ENCODE measurements at places on chromosomes 3 and 15. TPM values are rescaled to one million over a fixed set of nuclear protein-coding genes. Genes with fewer than 3 reads are reported as not detected.

- DNase-seq = no peak
These were observed 305.2 kb upstream of the SEMA6D start for GRCh38 chr15:47412136-47412535.

Gene TGFBR2
- 68.7 TPM for total RNA-seq

DNA sequence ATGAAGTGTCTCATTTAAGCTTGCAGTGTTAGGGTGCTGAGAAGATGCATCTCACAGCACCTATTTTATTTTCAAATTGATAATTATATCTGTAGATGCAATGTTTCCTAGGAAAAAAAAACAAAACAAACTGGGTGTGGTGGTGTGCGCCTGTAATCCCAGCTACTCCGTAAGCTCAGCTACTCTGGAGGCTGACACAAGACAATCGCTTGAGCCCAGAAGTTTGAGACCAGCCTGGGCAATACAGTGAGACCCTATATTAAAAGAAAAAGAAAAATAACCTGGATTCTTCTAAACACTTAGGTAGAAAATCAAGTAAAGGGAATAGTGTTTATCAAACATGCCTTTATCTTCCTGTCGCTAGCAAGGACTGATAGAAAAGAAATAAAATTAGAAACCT is 1.9 kb downstream of the MINDY2 start:
- no peak for DNase-seq

DNA sequence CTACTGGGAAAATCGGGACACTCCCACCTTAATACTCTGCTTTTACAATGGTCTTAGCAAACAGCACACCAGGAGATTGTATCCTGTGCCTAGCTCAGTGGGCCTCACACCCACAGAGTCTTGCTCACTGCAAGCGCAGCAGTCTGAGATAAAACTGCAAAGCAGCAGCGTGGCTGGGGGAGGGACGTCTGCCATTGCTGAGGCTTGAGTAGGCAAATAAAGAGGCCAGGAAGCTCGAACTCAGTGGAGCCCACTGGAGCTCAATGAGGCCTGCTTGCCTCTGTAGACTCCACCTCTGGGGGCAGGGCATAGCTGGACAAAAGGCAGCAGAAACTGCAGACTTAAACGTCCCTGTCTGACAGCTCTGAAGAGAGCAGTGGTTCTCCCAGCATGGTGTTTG is 1169.1 kb upstream of the EPHA6 start:
- DNase-seq = no peak

Gene DAPK2
- total RNA-seq = 10.0 TPM

GRCh38 chr3:132432639-132433038 is 15.3 kb downstream of the DNAJC13 start:
- no peak for DNase-seq

DNA sequence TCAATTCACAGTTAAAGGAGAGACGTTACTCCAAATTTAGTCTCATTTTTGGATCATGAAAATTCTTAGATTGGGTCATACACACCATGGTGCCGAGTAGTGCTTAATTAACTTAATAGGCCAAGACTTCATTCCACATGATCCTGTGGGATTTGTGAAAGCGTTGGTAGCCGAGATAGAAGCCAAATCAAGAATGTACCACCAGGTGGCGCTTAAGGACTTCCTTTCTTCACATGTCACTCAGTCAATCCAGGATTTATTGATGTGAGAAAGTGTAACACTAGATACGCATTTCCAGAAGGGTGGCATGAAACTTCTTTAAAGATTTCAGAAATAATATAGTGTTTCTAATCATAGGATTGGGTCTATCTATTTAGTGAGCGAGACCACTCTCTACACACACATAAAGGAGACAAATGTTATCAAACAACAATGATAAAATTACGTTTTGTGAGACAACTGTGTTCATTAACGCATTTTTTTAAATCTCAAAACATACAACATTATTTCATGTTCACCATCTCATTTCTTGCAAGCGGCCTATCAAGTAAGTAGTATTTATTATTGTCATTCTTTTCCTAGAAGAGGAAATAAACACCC is 436.1 kb downstream of the CHL1 start:
- DNase-seq = peak; percentile 4

- DNase-seq = no peak
These were observed 48.5 kb upstream of the SLC12A8 start for GRCh38 chr3:125261031-125261430.

- DNase-seq = no peak
These were observed 239.7 kb upstream of the BHLHE40 start for GRCh38 chr3:4739289-4740236.

Gene COX17
- 16.9 TPM for total RNA-seq

Gene ZMYND10
- not detected for total RNA-seq

Gene DUOXA1
- 1.9 TPM for total RNA-seq

DNA sequence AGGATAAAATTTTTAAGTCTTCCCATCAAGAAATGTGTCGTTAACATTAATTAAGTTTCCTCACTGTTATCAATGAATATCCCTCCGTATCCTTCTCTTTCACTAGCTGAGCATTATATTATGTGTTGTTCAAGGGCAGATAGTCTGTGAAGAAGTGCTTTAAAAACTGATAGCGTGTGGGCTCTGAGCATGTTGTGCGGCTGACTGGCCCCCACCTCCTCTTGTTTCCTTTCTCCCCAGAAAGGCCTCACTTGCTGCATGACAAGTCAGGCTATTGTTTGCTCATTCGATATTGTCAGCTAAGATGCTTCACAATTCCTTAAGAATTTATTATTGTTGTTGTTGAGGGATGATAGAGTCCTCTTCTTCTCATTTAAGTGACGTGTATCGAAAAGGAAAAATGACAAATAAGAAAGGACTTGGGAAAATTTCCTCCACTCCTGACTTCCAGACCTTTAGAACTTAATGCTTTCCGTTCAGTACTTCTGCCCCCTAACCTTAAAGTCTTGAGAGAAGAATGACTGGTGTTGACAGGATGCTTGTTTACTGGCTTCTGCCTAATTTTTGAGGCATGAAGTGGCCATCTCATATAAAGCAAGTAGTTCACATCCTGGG is 298.3 kb downstream of the LPP start:
- DNase-seq = no peak

DNA sequence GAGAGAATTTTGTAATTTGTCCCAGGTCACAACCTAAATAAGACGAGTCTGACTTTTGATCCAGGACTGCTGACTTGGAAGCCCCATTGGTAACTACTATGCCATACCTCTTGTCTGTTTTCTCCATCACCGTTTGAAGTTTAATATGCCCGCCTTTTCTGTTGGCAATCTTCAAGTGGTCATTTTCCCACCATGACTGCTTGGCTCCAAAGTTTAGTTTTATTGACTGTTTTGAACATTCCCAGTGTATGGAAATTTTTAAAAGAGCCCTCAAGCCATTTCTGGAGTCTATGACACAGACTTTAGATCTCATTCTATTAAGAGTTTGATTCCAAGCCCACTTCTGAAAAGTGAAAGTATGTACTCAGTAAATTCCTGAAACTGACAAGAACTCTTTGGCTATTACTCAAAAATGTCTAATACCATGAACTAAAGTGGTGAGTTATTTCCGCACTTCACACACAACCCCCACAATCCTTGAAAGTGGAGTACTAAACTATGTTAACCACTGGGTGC is 136.7 kb upstream of the ADAMTS9 start:
- DNase-seq = no peak

Gene HHATL
- total RNA-seq = not detected

GRCh38 chr3:138400651-138401070 is 33.8 kb upstream of the ESYT3 start:
- DNase-seq = no peak

- no peak for DNase-seq
These were observed 24.3 kb upstream of the GCNT3 start for GRCh38 chr15:59587085-59587826.

DNA sequence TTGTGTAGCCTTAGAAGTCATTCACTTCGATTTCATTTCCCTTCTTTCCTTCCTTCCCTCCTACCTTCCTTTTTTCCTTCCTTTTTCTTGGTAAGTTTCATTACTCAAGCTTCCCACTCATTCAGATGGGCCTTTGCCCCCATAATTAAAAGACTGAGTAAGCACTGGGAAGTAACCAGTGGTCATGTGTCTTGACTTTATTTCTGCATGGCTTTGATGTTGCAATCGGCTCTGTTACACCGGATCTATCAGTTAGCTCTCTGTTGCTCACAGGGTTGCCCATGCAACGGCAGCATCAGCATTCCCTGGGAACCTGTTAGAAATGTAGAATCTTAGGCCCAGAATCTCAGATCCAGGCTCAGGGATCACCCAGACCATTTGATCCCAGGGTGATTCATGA is 25.6 kb upstream of the LARS2 start:
- no peak for DNase-seq

Gene CCNB2
- 16.5 TPM for total RNA-seq

DNA sequence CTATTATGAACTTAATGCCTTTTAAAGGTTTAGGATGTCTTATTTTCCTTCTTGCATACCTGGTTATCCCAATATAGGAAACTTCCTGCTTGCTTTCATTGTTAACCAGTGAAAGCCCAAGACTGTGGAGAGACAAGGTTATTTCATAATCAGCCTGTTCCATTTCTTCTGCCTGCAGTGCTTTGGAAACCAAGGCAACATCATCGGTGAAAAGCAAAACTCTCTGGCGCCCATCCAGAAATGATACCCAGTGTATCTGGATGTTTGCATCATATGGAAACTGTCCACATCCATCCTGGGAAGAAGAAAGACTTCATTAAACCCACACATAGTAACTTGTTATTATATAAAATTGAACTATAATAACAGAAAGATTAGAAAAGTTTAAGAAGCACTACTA is 170.1 kb downstream of the VPS13C start:
- DNase-seq = no peak

- DNase-seq = no peak
These were observed 47.3 kb downstream of the ATP8B4 start for GRCh38 chr15:50071551-50072258.

Gene RBP2
- total RNA-seq = not detected

Gene GHSR
- not detected for total RNA-seq

- peak; percentile 20 for DNase-seq
These were observed 10.4 kb upstream of the POLR2M start for GRCh38 chr15:57696146-57696545.

Gene LRRC57
- 32.7 TPM for total RNA-seq

Gene TMEM207
- not detected for total RNA-seq

DNA sequence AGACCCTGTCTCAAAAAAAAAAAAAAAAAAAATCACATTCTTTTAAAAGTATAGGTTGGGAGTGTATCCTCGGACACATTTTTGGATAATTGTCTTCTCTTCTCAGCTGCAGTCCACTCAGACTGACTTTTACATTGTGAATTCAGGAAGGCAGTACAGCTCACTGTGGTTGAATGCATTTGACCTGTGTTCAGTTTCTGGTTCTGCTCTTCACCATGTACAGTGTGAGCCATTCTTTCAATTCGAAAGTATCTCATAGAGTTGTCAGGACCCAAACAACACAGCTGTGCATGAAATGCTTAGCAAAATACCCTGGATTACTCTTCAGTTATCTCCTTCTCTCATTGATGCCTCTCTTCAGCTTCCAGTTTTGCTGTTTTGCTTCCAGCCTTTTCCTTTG is 5.0 kb downstream of the CMTM8 start:
- DNase-seq = no peak

DNA sequence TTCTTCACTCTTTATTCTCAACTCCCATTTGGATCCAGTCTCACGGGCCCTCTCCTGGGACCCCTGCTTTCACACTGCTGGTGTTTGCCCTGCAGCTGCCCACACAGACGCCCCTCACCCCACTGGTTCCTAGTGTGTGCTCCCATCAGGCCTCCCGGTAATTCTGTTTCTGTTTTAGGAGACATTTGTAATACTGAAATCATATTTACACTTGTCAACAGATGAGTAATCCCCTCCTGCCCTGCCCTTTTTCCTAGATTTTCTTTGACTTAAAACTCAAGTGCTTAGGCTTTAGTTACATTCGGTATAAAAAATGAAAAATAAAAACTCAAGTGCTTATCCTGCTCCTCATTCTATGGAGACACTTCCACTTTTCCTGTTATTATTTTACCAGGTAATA is 18.4 kb upstream of the ABTB1 start:
- no peak for DNase-seq

DNA sequence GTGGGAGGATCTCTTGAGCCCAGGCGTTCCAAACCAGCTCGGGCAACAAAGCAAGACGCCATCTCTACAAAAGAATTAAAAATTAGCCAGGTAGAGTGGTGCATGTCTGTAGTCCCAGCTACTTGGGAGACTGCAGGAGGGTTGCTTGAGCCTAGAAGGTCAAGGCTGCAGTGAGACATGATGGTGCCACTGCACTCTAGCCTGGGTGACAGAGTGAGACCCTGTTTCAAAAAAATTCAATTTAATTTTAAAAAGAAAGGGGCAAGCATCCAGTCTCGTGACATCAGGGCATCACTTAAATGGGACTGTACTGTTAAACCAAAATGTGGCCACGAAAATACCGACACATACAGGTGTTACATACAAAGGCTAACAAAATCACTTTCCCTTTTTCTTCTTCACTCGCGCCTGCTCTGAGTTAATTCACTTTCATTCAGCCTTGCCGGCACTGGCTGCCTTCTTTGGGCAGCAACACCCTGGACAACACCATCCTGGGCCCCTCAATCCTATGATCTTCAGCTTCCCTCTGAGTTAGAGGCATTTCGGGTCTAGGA is 121.7 kb downstream of the LIPC start:
- DNase-seq = no peak

DNA sequence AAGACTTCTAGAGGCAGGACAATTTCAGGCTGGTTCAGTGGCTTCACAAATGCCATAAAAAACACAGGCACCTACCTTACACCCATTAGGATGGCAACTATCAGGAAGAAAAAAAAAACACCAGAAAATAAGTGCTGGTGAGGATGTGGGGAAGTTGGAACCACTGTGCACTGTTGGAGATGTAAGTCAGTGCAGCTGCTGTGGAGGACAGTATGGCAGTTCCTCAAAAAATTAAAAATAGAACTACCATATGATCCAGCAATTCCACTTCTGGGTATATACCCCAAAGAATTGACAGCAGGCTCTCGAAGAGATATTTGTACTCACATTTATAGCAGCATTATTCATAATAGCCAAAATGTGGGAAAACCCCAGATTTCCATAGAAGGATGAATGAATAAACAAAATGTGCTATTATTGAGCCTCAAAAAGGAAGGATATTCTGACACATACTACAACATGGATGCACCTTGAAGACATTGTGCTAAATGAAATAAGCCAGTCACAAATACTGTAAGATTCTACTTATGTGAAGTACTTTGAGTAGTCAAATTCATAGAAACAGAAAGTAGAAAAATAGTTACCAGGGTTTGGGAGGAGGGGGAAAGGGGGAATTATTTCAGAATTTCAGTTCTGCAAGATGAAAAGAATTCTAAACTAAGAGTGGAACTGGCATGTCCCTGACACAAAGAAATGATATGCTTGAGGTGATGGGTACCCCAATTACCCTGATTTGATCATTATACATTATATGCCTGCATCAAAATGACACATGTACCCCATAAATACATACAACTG is 40.9 kb downstream of the NR1D2 start:
- no peak for DNase-seq

GRCh38 chr15:27328608-27329007 is 357.6 kb downstream of the GABRG3 start:
- DNase-seq = no peak

Gene SNTN
- not detected for total RNA-seq

Gene GOLGA6A
- total RNA-seq = 0.85 TPM

Gene C3orf49
- not detected for total RNA-seq

Gene LSAMP
- 6.1 TPM for total RNA-seq

GRCh38 chr3:189195302-189195701 is 23.5 kb downstream of the TPRG1 start:
- DNase-seq = no peak

GRCh38 chr3:167978486-167978885 is 117.2 kb downstream of the GOLIM4 start:
- DNase-seq = no peak

Measured in endothelial cell (in vitro differentiated cells).